ENCODE measurements at places on chromosomes 11 and 22. TPM values are rescaled to one million over a fixed set of nuclear protein-coding genes. Genes with fewer than 3 reads are reported as not detected.

DNA sequence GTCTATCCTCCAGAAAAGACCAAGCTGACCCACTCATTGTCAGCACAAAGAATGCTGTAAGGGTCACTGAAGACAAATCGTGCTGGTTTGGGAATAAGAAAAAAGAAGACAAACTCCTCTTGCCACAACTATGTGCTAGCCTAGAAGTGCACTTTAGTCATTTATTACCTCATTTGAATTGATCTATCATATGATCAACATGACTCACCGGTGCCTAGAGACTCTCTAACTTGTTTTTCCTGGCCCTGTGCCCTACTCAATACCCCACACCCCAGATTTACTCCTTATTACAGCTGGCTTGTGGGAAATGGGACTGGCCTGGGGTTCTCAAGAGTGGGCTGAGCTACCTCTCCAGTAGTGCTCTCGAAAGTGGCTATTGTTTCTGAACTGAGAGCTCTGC, 35.9 kb upstream of the HORMAD2 start:
- DNase-seq = no peak

The PANX1 gene
- 21.7 TPM for total RNA-seq

GRCh38 chr22:39714321-39714720, 143.8 kb downstream of the CACNA1I start:
- DNase-seq = no peak

GRCh38 chr11:132638423-132638822, 893.9 kb downstream of the OPCML start:
- no peak for DNase-seq

DNA sequence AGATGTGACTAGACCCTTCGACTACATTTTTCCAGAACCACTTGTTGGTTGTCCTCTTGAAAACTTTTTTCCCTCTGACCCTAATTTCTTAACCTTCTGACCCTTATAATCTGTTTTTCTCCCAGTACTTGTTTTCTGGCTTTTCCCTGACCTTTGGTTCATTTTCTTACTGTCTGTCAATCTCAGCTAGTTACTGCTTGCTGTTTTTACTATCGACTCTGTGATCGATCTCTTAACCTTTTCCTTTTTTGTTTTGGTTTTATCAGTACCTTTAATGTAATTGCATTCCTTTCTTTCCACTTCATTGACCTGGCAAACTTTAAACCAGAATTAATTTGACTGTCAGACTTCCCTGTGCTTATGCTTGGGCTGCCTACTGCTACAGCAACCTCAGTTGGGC, 92.8 kb downstream of the DDX10 start:
- DNase-seq = no peak

DNA sequence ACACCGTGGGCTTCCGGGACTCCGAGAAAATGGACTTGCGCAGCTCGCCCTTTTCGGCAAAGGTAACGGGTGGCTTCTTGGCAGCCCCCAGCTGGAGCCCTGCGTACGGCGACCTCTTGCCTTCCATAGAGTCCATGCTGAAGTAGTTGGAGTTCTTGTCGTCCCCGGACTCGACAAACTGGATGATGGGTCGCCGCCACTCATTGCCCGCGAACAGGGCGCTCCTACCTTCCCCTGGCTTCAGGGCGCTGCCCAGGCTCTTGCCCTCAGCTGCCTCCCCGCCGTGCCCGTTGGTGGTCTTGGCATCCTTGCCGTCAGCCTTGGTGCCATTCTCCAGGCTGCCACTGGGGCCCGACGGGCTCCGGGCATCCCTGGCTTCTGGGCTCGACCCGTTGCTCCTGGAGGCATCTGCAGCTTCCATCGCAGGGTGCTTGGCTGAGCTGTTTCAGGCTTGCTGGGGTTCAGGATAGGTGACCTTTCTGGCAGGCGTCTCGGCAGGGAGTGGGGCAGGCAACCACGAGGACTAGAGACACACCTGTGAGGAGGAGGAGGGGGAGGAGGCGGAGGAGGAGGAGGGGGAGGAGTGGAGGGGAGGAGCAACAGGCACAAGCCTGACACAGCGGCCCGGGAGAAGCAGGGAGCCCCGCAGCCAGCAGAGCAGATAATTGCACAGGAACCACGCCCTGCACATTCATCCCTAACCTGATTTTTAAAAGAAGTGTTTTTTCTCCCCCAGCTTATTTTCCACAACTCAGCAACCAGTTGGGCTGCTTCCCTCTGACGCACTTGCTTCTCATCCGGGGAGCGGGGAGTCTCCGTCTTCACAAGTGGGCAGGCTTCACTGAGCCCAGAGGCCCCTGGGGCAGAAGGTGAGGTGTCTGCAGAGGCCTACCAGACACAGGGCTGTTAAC, at the start of gene TRIM29:
Gene TRIM29 (minus strand): TSS at position 503 of the 911 bp plus-strand sequence. CDS start 82 bp downstream, at position 421.
- DNase-seq = no peak

The DMC1 gene
- 0.56 TPM for total RNA-seq

The SYCE3 gene
- not detected for total RNA-seq

- DNase-seq = no peak
Measured at GRCh38 chr22:44244265-44244822, 63.6 kb downstream of the PARVG start.

The ACR gene
- total RNA-seq = 0.43 TPM

All from Right ventricle myocardium superior (tissue), 1 donor.